Activated CD4-positive, alpha-beta T cell treated with anti-CD3 and anti-CD28 coated beads, Interleukin-2, amount 50 U/mL, for 16 hours (primary cell): ENCODE measurements at places on chromosomes 3 and 15.

DNA sequence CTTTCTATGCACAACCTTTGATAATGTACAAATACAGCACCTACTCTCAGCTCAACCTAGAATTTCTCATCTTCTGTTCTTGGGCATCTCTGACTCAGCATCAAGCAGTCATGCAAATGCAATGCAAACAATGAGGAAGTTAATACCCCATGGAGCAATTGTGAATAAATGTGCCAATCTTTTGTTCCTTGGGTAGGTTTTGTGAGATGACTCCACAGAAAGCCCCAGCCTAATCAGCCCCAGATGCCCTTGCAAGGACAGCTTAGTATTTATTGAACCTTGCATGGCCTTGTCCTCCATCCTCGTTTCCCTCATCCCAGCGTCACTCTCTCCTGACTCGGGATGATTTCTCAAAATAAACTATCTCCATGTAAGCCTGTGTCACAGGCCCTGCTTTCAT, 494.7 kb upstream of the NECTIN3 start:
- DNase-seq, result no peak

GRCh38 chr3:69787436-69788168, 48.3 kb downstream of the MITF start:
- DNase-seq, result no peak

DNA sequence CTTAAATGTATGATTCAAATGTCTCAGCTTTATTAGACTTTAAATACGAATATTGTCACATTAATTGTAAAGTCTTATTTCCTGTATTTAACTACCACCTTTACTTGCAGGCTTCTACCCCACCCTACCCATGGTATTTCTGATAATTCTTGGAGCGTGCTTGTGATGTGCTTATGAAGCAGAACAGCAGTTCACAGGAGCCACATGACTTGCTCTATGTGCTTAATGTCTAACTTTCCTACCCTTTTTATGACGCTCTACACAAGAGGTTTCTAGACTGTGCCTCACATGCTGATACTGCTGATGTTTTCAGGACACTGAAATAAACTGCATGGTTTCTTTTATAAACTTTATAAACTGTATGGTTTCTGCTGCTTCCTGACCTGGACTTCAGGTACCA, 553.5 kb upstream of the CCDC54 start:
- DNase-seq, result no peak

DNA sequence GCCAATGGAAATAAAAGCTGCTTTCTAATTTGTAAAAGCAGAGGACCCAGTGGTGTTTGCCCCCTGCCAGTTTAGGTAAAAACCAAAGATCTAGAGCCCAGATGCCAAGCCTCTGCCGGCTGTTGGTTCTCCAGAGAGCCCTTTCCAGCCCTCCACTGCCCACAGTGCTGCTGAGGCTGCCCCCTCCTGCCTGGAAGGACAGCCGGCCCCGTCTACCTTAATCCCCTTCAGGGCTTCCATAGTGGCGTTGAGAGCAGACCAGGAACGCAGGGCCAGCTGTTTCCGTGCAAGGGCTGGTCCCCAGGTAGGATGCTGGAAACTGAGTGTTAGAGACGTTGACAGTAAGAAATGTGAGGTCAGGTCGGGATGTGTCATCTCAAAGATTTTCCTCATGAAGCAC, 6.9 kb downstream of the ST8SIA2 start:
- DNase-seq, result no peak

DNA sequence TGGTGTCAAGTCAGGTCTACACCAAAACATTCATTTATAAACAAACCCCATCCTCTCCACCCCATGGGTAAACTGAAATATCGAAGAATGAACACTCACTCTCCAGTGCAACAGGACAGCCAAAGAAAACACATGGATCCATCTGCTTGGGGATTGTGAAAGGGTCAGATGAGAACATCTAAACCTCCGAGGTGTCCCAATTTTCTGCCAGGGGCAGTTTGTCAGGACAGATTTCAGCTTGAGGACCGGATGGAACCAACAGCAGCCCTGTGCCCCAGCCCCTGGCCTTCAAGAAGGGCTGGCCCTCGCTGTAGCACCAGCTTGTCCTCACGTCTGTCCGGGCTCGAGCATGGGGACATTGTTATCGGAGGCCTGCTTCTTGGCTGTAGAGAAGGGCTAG, 45.5 kb downstream of the PCSK6 start:
- DNase-seq, result no peak

DNA sequence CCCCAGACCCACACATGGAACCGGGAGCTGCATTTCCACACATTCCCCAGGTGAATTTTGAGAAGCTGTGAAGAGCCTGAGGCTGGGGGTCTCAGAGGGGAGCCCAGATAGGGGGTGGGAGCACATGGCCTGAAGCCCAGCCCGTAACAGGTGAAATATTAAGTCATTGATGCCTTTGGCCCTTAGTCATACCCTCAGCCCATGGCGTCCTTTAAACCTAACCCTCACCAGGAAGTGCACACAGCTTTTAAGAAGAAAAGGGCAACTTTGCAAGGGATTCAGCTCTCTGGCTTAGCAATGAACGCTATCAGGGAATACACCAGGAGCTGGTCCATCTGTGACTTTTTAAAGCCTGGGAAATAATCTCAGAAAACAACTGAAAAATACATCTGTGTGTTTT, 40.6 kb downstream of the WNT7A start:
- no peak for DNase-seq

DNA sequence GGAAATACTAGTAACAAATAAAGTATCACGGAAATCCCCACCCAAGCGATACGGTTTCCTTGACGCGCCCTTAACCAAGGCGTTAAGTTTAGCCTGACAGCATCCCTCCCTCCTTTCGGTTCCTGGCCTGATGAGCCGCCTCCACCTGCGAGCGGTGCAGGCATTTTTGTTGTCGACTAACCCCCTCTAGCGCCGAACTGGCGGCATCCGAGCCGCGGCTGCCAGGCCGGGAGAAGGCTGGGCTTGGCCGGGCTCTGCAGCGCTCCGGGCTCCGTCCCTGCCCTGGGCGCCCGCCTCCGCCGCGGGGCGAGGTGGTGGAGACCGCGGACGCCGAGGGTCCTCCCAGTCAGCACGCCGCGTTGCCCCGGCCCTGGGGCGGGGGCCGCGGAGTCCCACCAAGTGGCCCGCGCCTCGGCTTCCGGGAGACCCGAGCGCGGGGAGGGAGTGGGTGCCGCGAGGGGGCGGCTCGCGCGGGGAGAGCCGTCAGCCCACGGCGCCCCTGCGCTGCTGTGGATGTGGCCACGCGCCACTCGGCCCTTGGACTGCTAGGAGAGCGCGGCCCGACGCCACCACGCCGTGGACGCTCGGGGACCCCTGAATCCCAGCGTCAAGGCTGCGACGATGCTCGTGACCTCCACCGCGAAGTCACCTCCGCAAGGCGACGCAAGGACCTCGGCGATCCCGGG, 1.1 kb upstream of the EPHA6 start:
- peak; percentile 82 for DNase-seq

DNA sequence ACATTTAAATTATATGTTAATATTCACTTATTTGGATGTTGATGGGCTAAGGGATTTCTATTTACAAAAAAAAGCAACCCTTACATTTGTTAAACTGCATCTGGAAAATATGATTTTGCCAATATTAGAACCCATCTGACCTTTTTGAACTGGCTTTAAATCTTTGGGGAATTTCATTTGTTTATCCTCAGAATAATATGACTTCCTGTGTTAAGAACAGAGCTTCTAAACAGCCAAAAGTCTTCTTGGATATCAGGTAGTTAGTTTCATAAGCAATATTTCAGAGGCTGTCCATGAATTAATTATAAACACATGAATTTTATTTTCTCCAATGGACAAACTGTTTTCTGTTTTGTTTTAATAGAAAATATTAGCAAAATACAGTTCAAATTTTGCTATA, 301.9 kb upstream of the AGTR1 start:
- no peak for DNase-seq

DNA sequence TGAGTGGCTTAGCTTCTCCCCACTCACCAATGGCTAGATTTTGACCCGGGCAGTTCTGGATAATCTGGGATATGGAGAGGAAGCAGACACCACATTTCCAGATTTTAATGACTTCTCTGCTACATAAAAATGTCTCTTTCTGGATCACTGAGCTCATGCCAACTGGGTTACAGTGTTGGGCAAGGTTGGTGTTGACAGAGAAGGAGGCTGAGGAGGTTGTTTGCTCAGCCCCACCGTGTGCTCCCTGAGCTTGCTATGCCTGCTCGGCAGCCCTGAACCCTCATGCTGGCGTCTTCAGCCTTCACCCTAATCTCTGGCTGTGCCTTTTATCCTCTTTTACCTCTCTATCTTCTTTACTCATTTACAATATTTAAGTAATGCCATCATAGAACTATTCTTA, 53.0 kb upstream of the KPNA4 start:
- no peak for DNase-seq

GRCh38 chr3:59885101-59885500, 835.3 kb upstream of the CFAP20DC start:
- no peak for DNase-seq

DNA sequence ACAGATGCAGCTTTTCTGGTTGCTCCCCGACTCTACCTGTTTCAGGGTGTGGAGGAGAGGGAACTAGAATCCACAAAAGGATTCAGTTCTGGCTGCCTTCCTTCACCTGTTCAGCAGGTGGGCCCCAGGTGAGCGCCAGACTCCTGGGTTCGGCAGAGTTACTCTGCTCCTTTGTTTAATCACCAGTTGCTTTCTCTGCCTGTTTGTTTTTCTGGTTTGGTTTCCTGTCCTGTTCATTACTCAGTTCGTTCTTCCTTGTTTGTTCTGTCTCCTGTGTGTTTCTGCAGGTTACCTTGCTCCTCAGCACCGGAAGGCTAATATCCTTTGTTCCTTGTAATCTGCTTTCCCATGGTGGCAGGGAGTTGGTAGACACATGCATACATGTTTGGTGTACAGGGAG, 508.5 kb upstream of the ATP11B start:
- DNase-seq, result no peak

GRCh38 chr15:61091289-61091616, 137.8 kb downstream of the RORA start:
- no peak for DNase-seq

- DNase-seq, result no peak
Measured at GRCh38 chr15:66633041-66633937, 67.5 kb upstream of the LCTL start.

GRCh38 chr3:14492948-14493881, 46.9 kb downstream of the GRIP2 start:
- DNase-seq, result no peak

DNA sequence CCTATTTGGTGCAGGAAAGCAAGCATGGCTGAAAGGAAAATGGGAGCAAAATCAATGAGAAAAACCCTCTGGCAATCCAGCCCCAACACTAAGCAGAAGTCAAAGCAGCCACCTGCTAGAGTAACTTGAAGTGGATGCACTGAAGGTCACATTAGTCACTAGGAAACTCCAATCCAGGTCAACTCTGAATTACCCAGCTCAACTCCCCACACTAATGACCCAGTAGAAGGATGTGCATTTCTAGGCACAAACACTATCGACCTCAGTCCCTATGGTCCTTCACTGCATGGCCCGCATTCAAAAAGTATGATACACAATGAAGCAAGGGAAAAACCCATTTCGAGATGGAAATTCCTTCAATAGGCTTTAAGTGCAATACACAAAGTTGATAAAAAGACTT, 80.6 kb downstream of the RAD18 start:
- DNase-seq, result no peak

- DNase-seq, result no peak
Measured at GRCh38 chr15:70180186-70180875, 82.6 kb upstream of the TLE3 start.

DNA sequence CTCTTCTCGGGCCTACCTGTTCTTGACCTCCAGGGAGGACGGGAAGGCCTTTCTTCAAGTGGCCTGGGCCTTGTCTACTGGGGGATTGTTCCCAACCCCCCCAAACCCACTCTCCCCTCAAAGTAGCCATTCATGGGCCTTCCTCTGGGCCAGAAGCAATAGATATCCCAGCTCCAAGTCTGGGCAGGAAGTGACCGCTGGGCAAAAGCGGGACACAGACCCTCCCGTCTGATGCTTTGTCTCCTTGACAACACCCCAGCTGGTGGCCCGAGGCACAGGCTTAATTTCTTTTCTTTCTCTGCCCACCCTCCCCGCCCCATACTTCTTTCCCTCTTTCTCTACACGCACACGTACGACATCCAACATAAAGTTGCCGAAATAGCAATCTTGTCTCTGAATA, 41.4 kb upstream of the FEZF2 start:
- no peak for DNase-seq

- DNase-seq, result peak; percentile 20
Measured at GRCh38 chr3:28743831-28744230, 395.2 kb upstream of the AZI2 start.

- no peak for DNase-seq
Measured at GRCh38 chr3:151087648-151088047, 2.2 kb downstream of the MED12L start.

GRCh38 chr3:117303443-117303842, 593.9 kb downstream of the TUSC7 start:
- no peak for DNase-seq

DNA sequence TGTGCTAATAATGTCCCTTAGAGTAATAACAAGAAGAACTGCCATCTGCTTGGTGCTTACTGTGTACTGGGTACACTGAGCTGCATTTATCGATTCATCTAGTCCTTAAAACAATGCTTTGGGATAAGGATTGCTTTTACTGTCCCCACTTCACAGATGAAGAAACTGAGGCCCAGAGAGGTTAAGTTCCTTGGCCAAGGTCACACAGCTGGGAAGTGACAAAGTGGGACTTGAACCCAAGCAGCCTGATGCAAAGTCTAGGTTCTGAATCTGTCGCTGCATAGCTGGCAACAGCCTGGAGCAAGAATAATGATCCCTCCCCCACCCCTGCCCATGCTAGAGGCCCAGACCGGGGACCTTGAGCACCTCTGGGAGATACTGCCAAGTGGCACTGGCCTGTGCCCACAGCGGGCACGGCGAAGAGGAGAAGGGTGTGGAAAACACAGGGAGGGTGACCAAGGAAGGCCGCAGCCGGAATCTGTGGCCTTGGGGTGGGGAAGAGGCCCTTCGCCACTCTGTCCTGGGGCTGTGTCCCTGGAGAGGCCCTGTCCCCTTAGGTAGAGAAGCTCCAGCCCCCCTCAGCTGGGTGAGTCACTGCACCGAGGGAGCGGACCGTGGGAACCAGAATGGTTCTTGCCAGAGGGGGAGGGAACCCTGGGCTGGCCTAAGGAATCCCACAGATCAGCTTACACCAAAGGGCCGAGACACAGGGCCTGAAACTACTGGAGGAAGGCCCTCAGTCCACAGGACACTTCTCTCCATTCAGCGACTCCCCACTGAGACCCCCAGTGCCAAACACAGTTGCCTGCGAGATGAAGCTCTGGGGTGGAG, 3.5 kb downstream of the PLXND1 start:
- DNase-seq, result no peak

DNA sequence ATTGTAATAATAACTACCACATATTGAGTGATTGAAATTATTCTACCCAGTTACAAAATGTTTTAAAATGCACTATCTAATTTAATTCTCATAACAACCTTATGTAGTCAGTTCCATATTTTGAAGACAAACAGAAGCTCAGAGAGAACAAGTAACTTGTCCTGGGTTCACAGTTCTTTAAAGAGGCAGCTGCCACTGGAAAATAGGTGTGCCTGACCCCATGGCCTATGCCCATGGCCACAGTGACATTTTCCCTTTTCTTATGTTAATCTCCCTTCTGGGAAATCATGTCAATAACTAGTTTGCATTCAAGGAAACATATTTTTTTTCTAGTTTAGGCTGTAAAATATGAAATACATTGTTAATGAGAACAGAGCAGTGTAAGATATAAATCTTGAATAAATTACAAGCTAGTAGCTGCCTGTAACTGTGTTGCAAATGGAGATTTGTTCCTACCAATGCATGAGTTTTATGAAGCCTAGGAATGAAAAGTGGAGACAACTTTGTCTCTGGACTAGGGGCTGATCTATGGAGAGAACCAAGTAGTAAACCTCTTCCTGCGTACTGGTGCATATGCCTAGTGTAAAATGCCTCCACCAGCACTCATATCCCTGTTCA, 1018.0 kb downstream of the NTRK3 start:
- DNase-seq, result no peak
